ENCODE measurements at places on chromosomes 4 and X. TPM values are rescaled to one million over a fixed set of nuclear protein-coding genes. Genes with fewer than 3 reads are reported as not detected.

CYSLTR1 gene
- polyA plus RNA-seq = 2.5 TPM

PF4V1 gene
- 0.53 TPM for polyA plus RNA-seq

ARX gene
- polyA plus RNA-seq = 0.26 TPM

ZFX gene
- 31.8 TPM for polyA plus RNA-seq

XAGE2 gene
- polyA plus RNA-seq = 0.46 TPM

CDKN2AIP gene
- polyA plus RNA-seq = 32.5 TPM

CLCN4 gene
- 4.0 TPM for polyA plus RNA-seq

PRSS12 gene
- polyA plus RNA-seq = 30.8 TPM

GPRIN3 gene
- 2.0 TPM for polyA plus RNA-seq

EDA2R gene
- 1.1 TPM for polyA plus RNA-seq

FAM114A1 gene
- 47.1 TPM for polyA plus RNA-seq

ADGRL3 gene
- polyA plus RNA-seq = 20.6 TPM

MAP7D2 gene
- 0.38 TPM for polyA plus RNA-seq

FAM236B gene
- polyA plus RNA-seq = not detected

REELD1 gene
- 0.46 TPM for polyA plus RNA-seq

SUPT20HL1 gene
- polyA plus RNA-seq = not detected

CYBB gene
- 17.9 TPM for polyA plus RNA-seq

AMTN gene
- 0.58 TPM for polyA plus RNA-seq

SPP1 gene
- polyA plus RNA-seq = 91.3 TPM

MTTP gene
- 0.37 TPM for polyA plus RNA-seq

TEX13B gene
- not detected for polyA plus RNA-seq

MAP9 gene
- polyA plus RNA-seq = 21.7 TPM

CXCL10 gene
- 2.5 TPM for polyA plus RNA-seq

PNMA6A gene
- polyA plus RNA-seq = 2.5 TPM

SCARB2 gene
- 239 TPM for polyA plus RNA-seq

LDB2 gene
- 87.9 TPM for polyA plus RNA-seq

PDLIM3 gene
- polyA plus RNA-seq = 19.1 TPM

EDA gene
- 3.8 TPM for polyA plus RNA-seq

MUC7 gene
- not detected for polyA plus RNA-seq

MAD2L1 gene
- polyA plus RNA-seq = 51.9 TPM

PLP1 gene
- 15.8 TPM for polyA plus RNA-seq

TLR10 gene
- polyA plus RNA-seq = 0.96 TPM

TGIF2LX gene
- not detected for polyA plus RNA-seq

Data from right lung (tissue), 10 donors.